ENCODE measurements at places on chromosomes 13 and 19.

DNA sequence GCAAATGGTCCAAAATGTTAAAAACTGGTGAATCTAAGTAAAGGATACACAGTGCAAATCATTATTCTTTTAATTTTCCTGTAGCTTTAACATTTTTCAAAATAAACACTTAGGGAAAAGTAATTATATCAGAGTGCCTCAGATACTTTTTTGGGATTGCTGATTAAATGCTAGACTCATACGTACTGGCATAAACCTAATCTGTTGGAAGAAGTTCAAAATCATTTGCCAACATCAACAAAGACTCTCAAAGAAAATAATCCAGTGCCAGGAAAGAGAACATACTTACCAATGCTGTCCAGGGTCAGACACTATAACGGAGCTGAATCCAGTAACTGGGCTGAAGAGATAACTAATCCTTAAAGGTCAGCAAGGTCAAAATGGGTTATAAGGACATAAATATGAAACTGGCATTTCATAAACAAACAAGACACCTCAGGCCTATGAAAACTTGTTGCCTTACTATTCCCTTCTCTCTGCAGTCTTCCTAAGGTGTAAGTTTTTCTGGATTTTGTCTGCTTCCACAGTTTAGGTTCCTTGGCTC is 3.3 kb upstream of the ZNF420 start:
- DNase-seq: no peak

DNA sequence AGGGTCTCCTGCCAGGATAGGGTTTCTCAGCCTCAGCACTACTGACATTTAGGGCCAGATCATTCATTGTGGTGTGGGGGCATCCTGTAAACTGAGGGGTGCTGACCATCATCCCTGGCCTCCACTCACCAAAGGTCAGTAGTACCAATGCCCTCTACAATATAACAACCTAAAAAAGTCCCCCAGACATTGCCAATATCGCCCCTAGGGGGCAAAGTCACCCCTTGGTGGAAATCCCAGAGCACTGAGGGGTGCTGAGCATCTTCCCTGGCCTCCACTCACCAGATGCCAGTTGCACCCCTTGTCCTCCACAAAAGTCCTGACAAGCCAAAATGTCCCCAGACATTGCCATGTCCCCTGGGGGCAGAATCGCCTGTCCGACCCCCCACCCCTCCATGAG is 21.6 kb downstream of the CPAMD8 start:
- no peak for DNase-seq

DNA sequence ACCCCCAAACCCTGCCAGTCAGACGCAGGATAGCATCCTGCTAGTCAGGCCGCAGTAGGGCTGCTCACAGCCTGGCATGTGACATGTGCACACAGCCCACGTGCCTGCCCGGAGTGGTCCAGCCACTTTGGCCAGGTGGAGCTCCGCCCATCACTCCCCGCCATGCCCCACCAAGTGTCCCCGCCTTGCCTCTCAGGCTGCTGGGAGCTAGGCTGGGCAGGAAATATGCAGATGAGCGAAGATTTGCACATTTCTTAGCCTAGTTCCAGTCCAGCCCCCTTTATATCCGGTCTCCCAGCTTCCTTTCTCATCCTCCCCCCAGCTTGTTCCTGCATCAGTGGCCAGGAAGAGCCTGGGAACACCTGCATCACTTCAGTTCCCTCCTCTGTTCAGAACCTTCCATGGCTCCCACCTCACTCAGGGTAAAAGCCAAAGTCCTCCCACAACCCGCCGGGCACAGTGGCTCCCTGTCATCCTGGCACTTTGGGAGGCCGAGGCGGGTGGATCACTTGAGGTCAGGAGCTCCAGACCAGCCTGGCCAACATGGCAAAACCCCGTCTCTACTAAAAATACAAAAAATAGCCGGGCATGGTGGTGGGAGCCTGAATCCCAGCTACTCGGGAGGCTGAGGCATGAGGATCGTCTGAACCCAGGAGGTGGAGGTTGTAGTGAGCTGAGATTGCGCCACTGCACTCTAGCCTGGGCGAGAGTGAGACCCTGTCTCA is 2.3 kb upstream of the DOCK6 start:
- no peak for DNase-seq

- peak; percentile 73 for DNase-seq
These were observed 37.6 kb upstream of the C1QTNF9 start for GRCh38 chr13:24271601-24272451.

- DNase-seq: no peak
These were observed 132.7 kb upstream of the KL start for GRCh38 chr13:32883474-32883873.

DNA sequence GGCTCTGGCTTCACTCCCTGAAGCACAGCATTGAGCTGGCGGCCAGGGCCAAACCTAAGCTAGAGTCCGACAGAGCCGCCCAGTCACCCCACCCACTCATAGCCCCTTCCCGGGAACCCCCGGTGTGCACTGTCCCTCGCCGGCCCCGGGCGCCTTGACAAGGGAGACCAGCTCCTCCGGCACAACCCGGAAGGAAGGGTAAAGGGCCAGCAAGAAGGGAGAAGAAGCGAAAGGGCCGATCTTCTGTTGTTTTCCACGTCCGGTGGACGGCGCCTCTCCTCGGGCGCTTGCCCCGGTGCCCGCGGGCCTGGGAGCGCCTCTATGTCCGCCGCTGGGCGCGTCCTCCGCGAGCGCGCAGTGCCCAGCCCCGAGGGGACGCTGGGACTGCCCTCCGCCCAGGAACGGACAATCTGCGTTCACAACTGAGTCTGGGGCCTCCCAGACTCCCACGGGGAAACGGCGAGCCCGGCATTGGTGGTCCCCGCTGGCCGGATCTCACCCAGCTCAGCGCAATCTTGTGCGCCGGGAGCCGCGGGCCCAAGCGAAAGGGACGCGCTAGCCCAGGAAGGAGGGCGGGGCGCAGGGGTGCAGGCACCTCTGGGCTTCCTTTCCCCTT is 172.5 kb upstream of the MIR17HG start:
- DNase-seq: peak; percentile 6

DNA sequence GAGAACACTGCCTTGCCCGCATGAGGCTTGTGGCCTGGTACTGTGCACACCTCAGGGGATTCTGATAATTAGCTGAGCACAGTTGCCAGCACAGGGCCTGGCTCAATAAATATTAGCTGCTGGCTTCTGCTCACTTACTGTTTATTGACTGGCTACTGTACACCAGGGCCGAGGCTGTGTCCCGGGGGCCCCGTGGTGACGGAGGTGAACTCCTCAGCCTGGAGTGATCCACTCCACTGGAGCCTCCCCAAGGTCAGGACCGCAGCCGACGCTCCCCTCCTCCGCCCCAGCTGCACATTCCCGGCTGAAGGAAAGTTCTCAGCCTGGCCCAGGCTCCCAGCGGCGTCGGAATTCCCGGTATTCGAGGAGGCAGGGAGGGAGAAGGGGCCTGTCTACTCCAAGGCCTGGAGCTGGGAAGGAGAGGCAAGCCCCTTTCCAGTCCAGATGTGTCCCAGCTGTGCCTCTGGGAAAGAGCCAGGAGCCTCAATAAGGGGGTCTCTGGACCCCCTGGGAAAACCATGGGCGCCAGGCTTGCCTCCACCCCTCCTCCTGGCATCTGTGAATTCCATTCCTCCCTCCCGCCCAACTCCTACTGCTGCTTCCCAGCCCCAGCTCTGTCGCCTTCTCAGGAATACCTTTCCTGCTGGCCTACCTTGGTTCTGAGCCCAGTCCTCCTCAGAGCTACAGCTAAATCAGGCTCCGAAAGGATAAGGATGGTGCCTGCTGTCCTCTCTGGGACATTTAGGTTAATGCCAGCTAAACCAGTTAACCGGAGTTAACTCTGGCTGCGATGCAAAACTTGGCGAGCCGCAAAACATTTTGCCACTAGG is 7.3 kb downstream of the RPS16 start:
- DNase-seq: peak; percentile 94

DNA sequence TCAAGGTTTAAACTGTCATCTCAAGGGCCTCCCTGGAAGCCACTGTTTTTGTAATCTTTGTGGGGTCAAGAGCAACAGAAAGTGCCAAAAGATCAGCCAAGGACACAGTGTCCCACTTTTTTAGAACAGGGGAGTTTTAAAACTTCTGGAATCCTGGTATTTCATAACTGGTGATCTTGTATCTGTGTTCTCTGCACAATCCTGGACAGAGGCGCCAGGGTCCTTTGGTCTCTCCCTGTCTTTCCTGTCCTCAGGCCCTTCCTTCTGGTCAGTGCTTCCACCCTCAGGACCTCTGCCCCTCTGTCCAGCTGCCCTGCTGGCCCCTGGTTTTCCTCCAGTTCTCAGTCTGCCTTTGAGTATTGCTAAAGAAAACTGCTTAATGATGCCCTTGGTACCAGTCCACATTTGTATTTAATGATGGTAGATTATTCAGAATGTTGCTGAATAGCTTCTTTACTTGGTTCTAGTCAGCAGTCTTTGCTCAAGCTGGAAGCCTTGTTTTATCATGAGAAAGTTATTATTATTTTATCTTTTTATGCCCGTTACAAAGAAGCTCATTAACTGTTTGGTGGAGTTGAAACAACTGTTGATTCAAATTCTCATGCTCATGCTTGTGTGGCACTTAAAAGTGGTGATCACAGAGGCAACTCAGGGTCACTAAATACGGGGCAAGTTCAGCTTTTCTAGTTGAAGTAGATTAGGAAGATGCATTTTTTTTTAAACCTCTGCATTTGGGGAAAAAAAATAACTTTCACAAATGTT is 47.5 kb downstream of the WASF3 start:
- no peak for DNase-seq

GRCh38 chr13:32205431-32206096 is 109.6 kb downstream of the ZAR1L start:
- no peak for DNase-seq

- DNase-seq: peak; percentile 71
These were observed 48.8 kb upstream of the RAP2A start for GRCh38 chr13:97385146-97385545.

DNA sequence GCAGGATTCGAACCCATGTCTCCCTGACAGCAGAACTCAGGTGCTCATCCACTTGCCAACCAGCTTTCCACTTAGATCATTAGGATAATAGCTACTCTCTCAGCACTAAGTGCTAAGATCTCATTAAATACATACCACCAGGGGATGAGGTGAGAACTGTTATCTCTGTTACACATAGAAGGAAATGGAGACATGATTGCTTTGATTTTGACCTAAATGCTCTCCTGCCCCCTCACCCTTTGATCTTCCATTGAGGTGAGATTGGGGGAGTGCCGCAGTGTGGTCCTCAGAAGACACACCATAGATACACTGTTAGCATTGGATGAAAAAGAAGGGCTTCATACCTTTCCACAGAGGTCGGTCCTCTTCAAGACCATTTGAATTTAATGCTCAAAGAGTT is 38.9 kb upstream of the NPAS1 start:
- no peak for DNase-seq

DNA sequence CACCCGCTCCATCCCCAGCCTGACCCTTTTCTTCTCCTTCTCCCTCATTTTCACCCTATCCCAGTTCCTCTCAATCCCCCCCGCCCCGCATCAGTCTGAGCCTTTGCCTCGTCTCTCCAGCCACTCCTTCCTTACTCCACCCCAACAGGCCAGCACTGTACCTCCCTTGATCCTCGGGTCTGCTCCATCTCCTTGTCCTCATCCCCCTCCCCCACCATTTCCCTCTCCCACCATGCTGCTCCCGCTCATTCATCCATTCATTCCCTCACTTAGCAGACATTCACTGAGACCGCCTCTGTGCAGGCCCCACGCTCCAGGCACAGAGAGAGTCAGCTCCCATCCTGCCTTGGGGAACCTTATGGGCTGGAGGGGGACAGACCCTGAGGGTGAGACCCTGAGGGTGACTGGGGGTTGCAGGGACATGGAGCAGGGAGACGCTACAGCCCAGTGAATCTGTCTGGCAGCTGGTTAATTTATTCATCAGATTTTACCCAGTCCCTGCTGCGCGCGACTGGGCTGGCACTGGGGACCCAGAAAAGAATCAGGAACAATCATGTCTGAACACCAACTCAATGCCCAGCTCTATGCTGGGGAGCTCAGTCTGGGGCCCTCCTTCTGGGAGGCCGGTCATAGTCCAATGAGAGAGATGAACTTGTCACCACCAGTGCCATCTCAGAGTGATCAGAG is 881 bp downstream of the ARHGAP33 start:
- no peak for DNase-seq

GRCh38 chr13:25453850-25454365 is 82.1 kb downstream of the ATP8A2 start:
- DNase-seq: no peak

GRCh38 chr19:15323496-15324235 is 8.7 kb downstream of the BRD4 start:
- DNase-seq: peak; percentile 33

DNA sequence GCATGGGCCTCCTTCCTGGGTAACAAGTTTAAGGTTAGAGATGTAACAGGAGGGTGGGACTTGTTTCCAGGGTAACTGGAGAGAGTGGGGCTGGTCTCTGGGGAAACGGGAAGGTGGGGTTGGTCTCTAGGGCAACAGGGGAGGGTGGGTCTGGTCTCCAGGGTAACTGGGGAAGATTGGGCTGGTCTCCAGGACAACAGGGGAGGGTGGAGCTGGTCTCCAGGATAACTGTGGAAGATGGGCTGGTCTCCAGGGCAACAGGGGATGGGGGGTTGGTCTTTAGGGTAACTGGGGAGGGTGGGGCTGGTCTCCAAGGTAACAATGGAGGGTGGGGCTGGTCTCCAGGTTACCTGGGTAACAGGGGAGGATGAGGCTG is 36.5 kb downstream of the SPTBN4 start:
- DNase-seq: no peak

GRCh38 chr13:100811928-100812327 is 137.3 kb upstream of the TMTC4 start:
- no peak for DNase-seq

DNA sequence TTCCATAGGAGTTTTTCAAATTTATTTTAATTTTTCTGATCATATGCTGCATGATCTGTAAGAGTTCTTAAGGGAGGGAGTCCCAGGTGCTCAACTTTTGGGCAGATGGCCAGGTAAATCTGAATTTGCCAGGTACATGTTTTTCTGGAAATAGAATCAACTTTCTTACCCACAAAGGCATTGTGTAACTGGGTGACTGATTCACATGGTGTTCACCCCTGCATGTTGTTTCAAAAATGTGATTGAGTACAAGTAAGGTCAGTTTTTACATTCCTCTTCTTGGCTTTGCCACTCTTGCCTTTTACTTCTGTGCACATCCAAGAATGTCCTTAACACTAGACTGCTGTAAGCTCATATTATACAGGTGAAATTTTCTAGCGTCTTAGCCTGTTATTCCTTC is 30.4 kb downstream of the RB1 start:
- DNase-seq: no peak

DNA sequence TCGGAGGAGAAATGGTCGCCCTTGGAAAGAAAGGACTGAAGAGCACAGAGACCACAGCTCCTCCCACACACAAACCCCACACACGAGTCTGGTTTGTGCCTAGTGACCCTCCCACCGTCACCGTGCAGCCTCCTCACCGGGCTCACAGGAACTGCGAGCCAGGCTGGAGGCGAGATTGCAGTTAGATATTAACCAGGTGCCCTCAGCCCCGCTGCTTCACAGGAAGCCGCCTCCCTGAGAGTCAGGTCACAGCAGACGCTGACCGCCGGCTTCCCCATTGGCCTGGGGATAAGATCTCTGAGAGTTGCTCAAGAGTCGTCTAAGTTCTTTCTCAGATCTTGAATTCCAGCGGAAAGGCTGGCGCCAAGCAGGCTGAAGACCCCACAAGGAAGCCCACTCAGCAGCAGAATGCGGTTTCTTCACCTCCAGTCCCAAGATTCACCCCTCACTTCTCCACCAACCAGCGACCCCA is 870 bp downstream of the ZNF44 start:
- DNase-seq: peak; percentile 52

All from fibroblast of skin of back (primary cell).